HFFc6 (cell line): ENCODE measurements at places on chromosomes 7 and 10.
A peak's percentile ranks its signal among the peaks of the same experiment; 100 is the strongest.

DNA sequence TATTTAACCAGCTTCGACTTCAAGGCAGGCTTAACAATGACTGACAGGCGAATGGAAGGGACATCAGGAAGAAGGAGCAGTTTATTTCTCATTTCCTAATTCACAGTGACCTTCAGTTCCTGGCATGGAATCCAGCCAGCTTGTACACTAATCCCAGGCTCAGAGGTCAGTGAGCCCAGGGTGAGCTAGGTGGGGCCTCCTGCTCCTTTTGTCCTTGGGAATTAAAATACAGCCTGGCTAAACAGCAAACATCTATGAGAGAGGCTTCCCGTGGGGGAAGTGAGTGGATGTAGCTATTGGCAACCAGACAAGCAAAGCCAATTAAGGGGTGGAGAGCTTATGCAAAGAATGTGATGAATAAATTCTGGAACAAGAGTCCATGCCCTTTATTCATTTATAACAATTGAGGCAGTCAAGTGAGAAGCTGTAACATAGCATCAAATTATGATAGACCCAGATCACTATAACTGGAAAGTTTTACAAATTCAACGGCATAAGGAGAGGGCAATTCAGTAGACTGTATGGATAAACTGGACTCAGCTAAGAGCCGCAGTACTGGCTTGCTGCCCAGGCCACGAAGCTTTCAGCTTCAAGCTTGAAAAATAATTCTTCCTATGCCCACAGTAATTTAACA, 57.1 kb downstream of the STK17A start:
- H3K36me3 ChIP-seq, result peaks cover 78% of the 10 kb centered on the region
- peak overlapping the region; percentile 36; the same call in 1 of the 2 replicates for H3K4me3 ChIP-seq
- H3K4me1 ChIP-seq, result peaks cover 86% of the 10 kb centered on the region
- DNase-seq, result peak; percentile 68
- H3K27ac ChIP-seq, result peak overlapping the region; percentile 93
- H3K27me3 ChIP-seq, result peaks cover 21% of the 10 kb centered on the region

DNA sequence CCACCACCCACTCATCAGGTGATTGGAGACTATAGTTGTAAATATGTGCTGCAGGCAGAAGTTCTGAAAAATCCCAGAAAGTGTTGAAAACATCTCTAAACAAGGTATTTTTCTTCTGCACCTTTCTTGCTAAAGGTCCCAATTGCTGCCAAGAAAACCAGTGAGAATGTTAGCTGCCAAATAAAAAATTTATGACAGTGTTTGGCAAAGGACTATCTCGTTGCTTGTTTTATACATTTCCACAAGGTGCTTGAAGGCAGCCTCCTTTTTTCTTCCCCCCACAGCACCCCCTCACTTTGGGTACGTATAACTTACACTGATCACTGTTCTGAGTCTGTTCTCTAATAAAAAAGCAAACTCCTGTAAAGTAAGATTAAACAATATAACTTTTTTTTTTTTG, 158.6 kb upstream of the TCF7L2 start:
- DNase-seq, result no peak
- peaks cover 19% of the 10 kb centered on the region for H3K4me1 ChIP-seq
- peaks cover 25% of the 10 kb centered on the region for H3K36me3 ChIP-seq

DNA sequence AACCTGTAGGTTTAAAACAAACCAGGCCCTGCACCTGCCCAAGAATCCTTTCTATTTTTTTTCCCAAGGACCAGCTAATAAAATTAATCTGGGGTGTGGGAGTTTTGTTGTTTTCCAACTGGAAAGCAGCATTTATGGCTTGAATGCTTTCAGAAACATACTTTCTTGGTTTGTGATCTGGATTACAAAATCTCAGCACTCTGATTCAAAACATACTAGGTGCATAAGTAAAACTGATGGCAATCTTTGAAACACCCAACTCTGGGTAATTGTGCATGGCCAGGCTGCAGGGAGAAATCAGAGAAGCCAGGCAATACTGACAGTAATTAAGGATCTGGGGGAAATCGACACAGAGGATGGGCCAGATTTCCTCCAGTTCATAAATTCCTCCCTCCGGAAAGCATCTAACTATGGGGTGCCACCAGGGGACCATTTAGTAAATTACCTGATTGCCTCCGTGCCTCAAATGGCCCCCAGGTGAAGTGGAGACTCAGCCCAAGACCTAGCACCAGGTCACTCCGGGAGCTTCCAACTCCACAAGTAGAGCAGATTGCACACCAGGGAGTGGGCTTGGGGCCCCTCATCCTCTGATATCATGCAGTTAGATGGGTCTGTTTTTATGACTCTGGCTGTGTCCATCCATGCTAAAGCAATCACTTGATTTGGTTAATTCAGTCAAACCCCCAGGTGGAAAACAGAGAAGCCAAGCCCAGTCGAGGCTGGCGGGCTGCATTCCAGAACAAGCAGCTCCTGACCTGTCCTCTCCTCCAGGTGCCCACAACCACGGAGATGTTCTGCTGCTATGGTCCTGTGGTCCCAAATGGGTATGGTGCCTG, 15.2 kb upstream of the C10orf53 start:
- peaks cover under 1% of the 10 kb centered on the region; the same call in 1 of the 2 replicates for H3K36me3 ChIP-seq
- H3K27me3 ChIP-seq, result peaks cover 52% of the 10 kb centered on the region
- no peak overlapping the region for H3K4me3 ChIP-seq
- no peak for DNase-seq
- H3K4me1 ChIP-seq, result no peaks in the 10 kb centered on the region

DNA sequence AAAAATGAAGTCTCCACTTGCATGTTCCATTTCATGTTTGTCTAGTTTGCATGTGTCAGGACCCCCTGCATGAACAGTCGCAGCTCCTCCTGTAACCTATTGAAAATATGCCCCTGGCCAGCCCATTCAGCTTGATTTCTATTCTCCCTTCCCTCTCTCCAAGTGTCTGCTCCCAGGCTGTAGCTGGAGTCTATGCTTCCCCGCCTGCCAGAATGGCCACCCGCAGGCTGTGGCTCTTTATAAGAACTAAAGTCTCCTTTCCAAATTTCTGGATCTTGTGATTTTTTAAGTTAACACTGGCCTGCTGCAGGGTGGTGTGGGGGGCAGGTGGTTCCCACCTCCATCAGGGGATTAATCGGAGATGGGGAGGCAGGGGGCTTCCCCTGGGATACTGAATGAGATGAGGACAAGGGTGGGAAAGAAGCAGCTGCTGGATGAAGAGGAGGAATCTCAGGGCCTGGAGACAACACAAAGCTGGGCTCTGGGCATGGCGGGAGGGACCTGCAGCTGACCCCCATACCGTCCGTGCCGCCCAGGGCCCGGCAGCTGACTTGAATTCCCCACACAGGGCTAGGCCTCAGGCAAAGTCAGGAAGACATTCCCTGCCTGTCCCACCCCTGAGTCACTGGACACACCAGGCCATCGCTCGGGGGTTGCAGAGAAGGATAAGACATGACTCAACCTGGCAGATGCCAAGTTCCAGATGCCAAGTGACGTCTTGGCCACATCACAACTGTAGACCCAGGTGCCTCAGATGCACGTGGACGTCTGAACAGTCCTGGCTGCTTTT, 399.5 kb upstream of the FOXK1 start:
- DNase-seq, result peak; percentile 1
- H3K4me1 ChIP-seq, result no peaks in the 10 kb centered on the region
- H3K4me3 ChIP-seq, result no peak overlapping the region
- peaks cover 8% of the 10 kb centered on the region for H3K36me3 ChIP-seq
- H3K27ac ChIP-seq, result no peak overlapping the region

DNA sequence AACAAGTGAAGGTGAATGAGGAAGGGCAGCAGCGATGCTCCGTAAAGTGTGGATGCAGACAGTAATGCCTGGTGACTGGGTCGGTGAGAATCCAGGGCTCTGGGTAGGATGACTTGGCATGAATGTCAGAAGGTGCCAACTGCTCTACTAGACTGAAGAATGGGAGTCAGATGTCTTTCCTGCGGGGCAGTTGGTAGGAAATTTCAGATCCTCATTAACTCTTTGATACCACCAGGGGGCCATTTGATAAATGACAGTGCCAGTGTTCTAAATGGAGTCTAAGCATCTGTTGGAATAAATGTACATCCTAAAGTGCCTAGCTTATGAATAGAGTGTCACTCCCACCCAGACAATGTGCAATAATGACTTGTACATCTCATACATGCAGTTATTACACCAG, 462.0 kb downstream of the GRM8 start:
- no peaks in the 10 kb centered on the region for H3K36me3 ChIP-seq
- H3K4me3 ChIP-seq, result no peak overlapping the region
- no peaks in the 10 kb centered on the region for H3K27me3 ChIP-seq
- no peak for DNase-seq
- H3K4me1 ChIP-seq, result no peaks in the 10 kb centered on the region

GRCh38 chr10:114915294-114915693, 22.7 kb upstream of the TRUB1 start:
- DNase-seq, result no peak
- no peak overlapping the region for H3K27ac ChIP-seq
- no peaks in the 10 kb centered on the region for H3K36me3 ChIP-seq
- H3K4me1 ChIP-seq, result peaks cover 13% of the 10 kb centered on the region
- H3K27me3 ChIP-seq, result peaks cover 9% of the 10 kb centered on the region

DNA sequence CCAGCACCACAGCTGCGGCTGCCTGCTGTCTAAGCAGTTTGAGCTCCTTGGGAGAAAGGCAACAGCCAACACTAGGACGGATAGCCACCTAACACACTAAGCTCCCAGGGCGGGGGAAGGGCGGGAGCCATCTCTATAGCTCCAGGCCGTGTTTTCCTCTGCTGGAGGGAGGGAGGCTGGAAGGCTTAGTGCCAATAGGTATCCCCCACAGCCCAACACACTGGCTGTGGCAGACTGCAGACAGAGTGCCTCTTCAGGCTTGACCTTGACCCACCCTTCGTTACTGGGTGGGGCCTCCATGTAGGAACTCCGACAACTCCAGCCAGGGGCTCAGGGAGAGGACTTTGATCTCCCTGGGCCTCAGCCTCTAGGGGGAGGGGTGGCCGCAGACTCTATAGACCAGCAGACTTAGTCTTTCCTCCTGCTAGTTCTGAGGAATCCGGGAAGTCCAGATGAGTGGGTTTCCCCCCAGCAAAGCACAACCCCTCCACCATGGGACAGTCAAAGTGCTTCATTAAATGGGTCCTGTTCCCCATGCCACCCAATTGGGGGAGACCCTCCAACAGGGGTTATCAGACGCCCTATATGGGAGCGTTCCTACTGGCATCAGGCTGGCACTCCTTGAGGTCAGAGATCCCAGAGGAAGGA, 314.4 kb upstream of the MKI67 start:
- H3K27me3 ChIP-seq, result no peaks in the 10 kb centered on the region
- H3K4me1 ChIP-seq, result no peaks in the 10 kb centered on the region
- H3K36me3 ChIP-seq, result 0 out of 2 replicates have a peak, but pooled peaks cover 5% of the 10 kb centered on the region
- DNase-seq, result no peak

DNA sequence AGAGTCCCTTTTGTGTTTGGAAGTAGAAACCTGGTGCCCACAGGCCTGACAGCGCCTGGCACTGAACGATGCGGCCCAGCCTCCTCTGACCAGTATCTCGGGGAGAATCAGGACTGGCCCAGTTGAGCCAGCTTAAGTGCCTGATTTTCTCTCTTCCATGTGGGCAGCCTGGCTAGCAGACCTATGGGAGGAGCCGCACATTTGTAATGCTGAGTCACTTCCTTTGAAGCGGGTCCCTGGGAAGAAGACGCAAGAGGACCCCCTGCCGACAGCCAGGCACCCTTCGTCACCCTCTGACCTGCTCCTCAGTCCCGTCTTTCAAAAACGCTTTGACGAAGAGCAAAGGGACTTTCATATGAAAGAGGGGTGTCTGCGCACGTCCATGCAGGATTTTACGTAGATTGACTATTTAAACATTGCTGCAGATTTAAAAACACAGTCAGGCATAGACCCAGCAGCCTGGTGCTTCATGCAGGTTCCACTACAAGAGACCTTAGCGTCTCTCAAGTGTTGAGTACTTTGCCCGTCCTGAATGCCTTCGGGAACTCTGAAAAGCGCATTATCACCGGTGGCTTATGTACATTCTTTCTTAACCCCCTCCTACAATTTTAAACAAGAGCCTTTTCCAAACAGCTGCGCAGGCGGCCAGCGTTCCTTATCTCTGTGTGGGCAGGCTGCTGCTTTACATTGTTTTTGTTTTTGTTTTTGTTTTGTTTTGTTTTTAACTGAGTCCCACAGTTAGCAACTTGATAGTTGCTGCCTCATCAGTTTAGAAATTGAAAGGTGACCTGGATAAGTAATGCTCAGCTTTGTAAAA, 36.5 kb upstream of the AP5Z1 start:
- peak overlapping the region; percentile 92 for H3K27ac ChIP-seq
- no peaks in the 10 kb centered on the region; the same call in 1 of the 2 replicates for H3K27me3 ChIP-seq
- DNase-seq, result peak; percentile 67
- H3K36me3 ChIP-seq, result peaks cover 16% of the 10 kb centered on the region

DNA sequence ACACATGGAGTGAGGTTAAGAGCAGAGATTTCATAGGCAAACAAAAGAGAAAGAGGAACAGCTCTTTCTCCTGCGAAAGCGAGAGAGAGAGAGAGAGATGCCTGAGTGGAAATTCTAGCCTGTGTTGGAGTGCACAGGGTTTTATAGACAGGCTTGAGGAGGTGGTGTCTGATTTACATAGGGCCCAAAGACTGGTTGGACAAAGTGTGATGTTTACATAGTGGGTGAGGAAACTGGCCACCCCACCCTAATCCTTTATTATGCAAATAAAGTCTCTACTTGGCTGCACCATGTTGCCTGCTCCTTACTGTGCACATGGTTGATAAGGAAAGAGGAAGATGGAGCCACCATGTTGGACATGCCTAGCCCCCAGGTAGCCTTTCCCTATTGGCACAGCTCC, 967.8 kb upstream of the SORCS1 start:
- H3K36me3 ChIP-seq, result no peaks in the 10 kb centered on the region
- no peak overlapping the region for H3K27ac ChIP-seq
- no peak for DNase-seq
- H3K4me1 ChIP-seq, result no peaks in the 10 kb centered on the region
- no peak overlapping the region for H3K4me3 ChIP-seq

DNA sequence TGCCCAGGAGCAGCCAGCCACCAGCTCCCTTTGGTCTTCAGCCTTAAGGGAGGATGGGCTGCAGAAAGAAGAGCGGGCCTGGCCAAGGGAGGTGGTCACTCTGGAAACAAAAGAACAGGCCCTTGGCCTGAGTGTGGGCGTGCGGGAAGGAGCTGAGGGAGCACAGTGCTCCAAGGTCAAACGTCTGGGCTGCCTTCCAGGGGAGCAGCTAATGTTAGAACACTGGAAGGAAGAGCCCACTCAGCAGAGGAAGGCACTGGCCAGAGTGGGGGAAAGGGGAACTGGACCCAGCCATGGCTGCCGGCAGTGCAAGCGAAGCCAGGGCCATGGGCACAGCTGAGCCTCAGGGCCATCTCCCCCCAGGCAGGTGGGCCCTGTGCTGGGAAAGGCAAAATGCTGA, 42.7 kb downstream of the FAM53B start:
- no peaks in the 10 kb centered on the region for H3K36me3 ChIP-seq
- H3K4me1 ChIP-seq, result no peaks in the 10 kb centered on the region
- H3K27ac ChIP-seq, result no peak overlapping the region
- no peak for DNase-seq
- H3K4me3 ChIP-seq, result no peak overlapping the region

- no peaks in the 10 kb centered on the region for H3K4me1 ChIP-seq
- no peak overlapping the region for H3K27ac ChIP-seq
- no peak for DNase-seq
- no peaks in the 10 kb centered on the region for H3K36me3 ChIP-seq
Observed at GRCh38 chr7:2984091-2984490, 59.6 kb downstream of the CARD11 start.

- no peak for DNase-seq
- peaks cover 2% of the 10 kb centered on the region for H3K27me3 ChIP-seq
- no peak overlapping the region for H3K4me3 ChIP-seq
- no peaks in the 10 kb centered on the region for H3K4me1 ChIP-seq
- H3K27ac ChIP-seq, result no peak overlapping the region
Observed at GRCh38 chr10:123478116-123478515, 188.0 kb upstream of the GPR26 start.

GRCh38 chr7:16916105-16916639, 34.4 kb upstream of the AGR3 start:
- H3K4me3 ChIP-seq, result peak overlapping the region; percentile 83
- DNase-seq, result peak; percentile 84
- H3K4me1 ChIP-seq, result peaks cover 51% of the 10 kb centered on the region
- H3K36me3 ChIP-seq, result 0 out of 2 replicates have a peak, but pooled peaks cover 12% of the 10 kb centered on the region
- peak overlapping the region; percentile 87 for H3K27ac ChIP-seq
